ENCODE measurements at places on chromosomes 16 and 17.

- DNase-seq = no peak
Measured at GRCh38 chr16:12235110-12235509, 258.6 kb downstream of the SNX29 start.

DNA sequence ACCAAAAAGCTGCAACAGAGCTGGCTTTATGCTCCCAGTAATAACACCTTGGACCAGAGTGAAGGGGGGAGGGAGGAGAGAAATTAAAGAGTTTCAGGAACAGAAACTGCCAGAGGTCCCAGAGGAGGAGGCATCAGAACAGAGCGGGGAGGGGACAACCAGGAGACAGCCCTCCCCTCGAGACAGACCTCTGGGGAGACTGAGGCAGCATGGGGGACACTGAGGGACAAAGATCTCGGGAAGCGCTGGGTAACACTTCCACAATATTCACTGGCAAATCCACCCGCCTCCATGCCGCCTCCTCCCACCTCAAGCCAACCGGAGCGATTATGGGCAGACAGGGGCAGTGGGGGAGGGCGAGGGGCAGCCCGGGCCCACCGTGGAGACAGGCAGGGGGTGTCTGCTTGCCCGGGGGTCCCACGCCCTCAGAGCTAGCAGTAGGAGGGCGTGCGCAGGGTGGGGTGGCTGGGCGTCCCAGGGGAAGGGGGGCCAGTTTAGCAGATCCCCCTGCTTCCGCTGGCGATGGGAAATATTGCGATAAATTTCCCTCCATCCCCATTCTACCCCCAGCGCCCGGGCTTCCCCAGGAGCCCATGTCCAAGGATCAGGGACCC is 1.2 kb downstream of the PCGF2 start:
- no peak for DNase-seq

DNA sequence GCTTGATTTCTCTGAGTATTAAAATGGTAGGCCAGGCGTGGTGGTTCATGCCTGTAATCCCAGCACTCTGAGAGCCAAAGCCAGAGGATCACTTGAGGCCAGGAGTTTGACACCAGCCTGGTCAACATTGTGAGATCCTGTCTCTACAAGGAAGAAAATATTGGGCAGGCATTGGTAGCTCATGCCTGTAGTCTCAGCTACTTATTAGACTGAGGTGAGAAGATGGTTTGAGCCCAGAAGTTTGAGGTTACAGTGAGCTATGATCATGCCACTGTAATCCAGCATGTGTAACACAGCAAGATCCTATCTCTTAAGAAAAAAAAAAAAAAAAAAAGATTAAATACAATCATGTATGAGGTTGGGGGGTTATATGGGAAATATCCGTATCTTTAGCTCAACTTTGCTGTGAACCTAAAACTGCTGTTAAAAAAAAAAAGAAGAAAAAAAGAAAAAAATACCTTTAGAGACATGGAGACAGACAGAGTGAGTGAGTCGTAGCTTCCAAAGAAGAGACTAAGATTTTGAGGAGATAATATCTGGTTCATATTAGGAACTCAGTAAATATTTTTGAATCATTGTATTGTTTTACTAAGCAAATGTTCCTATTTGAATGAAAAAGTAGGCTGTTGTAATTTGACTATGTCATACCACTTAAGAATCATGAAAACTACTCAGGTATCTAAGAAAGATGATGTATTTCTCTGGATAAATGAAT is 325.7 kb upstream of the TBX2 start:
- DNase-seq = no peak

DNA sequence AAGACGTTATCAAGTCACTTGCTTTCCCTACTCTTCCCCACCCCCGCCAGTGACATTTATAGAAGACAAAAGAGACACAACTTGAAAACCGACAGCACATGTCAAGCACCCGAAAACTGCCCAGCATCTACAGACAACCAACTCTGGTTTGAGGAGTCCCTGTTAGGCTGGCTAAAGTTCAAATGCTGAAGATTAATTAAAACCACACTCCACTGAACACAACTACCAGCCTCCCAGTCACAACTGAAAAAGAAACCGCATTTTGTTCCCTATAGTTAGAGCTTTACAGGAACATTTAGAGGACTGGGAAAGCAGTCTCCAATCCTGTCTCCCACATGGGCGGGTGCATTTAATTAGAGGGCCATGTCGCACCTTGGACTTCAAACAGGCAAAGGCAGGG is 73.0 kb upstream of the COX10 start:
- DNase-seq = no peak

GRCh38 chr17:52673791-52674190 is 515.3 kb upstream of the CA10 start:
- no peak for DNase-seq

GRCh38 chr17:35614810-35615209 is 27.7 kb downstream of the AP2B1 start:
- no peak for DNase-seq

Measured in gastrocnemius medialis (tissue), 4 donors.